ENCODE measurements at places on chromosomes 5 and 9. TPM values are rescaled to one million over a fixed set of nuclear protein-coding genes. Genes with fewer than 3 reads are reported as not detected.

The POLE3 gene
- total RNA-seq = 155 TPM

The PPIC gene
- total RNA-seq = 139 TPM

The C6 gene
- total RNA-seq = 1.6 TPM

The SLC45A2 gene
- total RNA-seq = not detected

The SERF1A gene
- total RNA-seq = 4.7 TPM

The SLC25A2 gene
- total RNA-seq = 0.05 TPM

The NEUROG1 gene
- not detected for total RNA-seq

The SPATA9 gene
- 1.3 TPM for total RNA-seq

The GABRA1 gene
- total RNA-seq = not detected

The MEGF10 gene
- total RNA-seq = 0.71 TPM

The SCGB3A2 gene
- not detected for total RNA-seq

The OR1Q1 gene
- total RNA-seq = not detected

The ARHGEF39 gene
- total RNA-seq = 3.0 TPM

The DCTN4 gene
- total RNA-seq = 66.2 TPM

The KIF12 gene
- total RNA-seq = 0.12 TPM

The C9orf153 gene
- total RNA-seq = not detected

The LAMC3 gene
- not detected for total RNA-seq

The SLC34A1 gene
- 0.02 TPM for total RNA-seq

The NDUFS4 gene
- total RNA-seq = 120 TPM

The LCN9 gene
- total RNA-seq = not detected

The HMMR gene
- total RNA-seq = 57.0 TPM

The IFNK gene
- not detected for total RNA-seq

The GNA14 gene
- total RNA-seq = 0.42 TPM

The KIF20A gene
- 133 TPM for total RNA-seq

The MYMK gene
- total RNA-seq = not detected

The PCDHGC4 gene
- total RNA-seq = 0.69 TPM

The PLK2 gene
- 1,040 TPM for total RNA-seq

The PCSK1 gene
- 1.5 TPM for total RNA-seq

The PPP3R2 gene
- total RNA-seq = not detected

The BNC2 gene
- 7.0 TPM for total RNA-seq

The GBGT1 gene
- total RNA-seq = 0.05 TPM

The PROB1 gene
- 0.15 TPM for total RNA-seq

The FSTL4 gene
- total RNA-seq = not detected

The SARDH gene
- total RNA-seq = 1.4 TPM

The GNAQ gene
- total RNA-seq = 39.2 TPM

The PHYHD1 gene
- total RNA-seq = not detected

The PCDHA4 gene
- not detected for total RNA-seq

The UNC13B gene
- total RNA-seq = 18.5 TPM

The RNF183 gene
- total RNA-seq = not detected

The CRB2 gene
- not detected for total RNA-seq

The CMYA5 gene
- 0.05 TPM for total RNA-seq

The PCDHB8 gene
- 3.8 TPM for total RNA-seq

The TTF1 gene
- total RNA-seq = 19.0 TPM

The FAXDC2 gene
- total RNA-seq = 3.4 TPM

The SPATA6L gene
- 0.69 TPM for total RNA-seq

The PLPPR1 gene
- total RNA-seq = not detected

Data from M059J (cell line).